ENCODE measurements at places on chromosomes 5 and 9.

GRCh38 chr5:55177078-55177477 is 4.1 kb upstream of the CDC20B start:
- DNase-seq = no peak

GRCh38 chr5:139387611-139388197 is 2.0 kb downstream of the MZB1 start:
- DNase-seq = no peak

DNA sequence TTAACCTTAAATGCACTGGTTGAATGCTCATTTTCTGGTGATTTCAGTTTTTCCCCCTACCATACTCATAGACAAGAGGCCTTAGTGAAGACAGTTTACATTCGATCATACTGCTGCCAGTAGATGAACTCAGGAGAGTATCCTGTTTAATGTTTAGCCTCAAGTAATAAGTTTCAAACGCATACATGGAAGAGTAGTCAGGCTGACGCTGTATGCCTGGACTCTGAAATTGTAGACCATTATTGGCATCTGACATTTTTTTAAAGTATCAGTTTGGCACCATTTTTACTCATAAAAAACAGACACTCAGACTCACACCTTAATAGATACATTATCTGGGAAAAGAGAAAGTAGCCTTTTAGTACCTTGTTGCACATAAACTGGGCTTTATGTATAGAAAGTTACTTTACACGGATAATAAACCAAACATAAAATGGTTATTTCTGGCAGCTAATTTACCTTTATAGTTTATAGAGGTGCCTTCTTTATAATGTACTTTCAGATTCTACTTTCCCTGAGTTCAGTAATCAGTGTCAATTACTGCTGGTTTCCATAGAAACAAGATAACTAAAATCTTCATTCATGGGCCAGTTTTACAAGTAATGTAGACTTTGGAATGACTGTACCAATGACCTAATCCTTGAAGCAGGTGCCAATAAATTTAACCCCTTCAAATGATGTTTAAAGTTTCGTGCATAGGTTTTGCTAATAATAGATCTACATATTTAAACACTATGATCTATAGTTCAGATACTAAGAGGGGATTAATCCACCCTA is 183.8 kb upstream of the ITGA1 start:
- no peak for DNase-seq

GRCh38 chr9:136370687-136371532 is 2.6 kb downstream of the CARD9 start:
- no peak for DNase-seq

DNA sequence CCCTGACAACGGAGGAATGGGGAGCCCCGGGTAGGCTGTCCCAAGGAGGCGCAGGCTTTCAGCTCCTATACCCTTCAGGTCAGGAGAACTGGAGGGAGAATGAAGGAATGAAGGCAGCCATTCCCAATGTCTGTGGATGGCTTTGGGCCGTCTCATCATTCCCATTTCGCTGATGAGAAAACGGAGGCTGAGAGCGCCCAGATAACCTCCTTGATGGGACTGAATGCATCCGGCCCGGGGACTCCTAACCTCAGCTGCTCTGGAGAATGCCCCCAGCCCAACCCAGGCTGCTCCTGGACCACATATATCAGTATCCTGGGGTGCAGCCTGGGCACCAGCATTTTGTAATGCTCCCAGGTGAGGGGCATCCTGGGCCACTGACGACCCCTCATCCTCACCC is 52.6 kb upstream of the RNU6ATAC start:
- DNase-seq = no peak

DNA sequence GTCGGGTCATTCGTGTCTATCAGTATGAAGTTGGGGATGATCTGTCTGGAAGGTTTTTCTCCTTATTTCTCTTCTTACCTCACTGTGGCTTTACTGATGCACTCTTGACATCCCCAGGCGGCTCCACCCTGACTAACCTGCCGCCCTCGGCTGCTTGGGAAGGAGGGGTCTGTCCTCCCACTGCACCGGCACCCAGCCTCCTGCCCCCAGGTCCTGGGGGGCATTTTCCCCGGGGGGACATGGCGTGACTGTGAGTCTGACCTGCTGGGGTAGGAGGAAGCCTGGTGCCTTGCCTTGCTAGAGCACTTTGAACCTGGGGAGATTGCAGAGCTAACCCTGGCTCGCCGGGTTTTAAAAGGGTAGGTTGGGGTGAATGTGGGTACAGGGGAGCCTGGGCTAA is 27.5 kb downstream of the DYNC2I2 start:
- DNase-seq = no peak

GRCh38 chr9:114761523-114761922 is 44.3 kb downstream of the TNFSF15 start:
- DNase-seq = no peak

GRCh38 chr5:72612810-72613209 is 105.6 kb upstream of the ZNF366 start:
- DNase-seq = no peak

DNA sequence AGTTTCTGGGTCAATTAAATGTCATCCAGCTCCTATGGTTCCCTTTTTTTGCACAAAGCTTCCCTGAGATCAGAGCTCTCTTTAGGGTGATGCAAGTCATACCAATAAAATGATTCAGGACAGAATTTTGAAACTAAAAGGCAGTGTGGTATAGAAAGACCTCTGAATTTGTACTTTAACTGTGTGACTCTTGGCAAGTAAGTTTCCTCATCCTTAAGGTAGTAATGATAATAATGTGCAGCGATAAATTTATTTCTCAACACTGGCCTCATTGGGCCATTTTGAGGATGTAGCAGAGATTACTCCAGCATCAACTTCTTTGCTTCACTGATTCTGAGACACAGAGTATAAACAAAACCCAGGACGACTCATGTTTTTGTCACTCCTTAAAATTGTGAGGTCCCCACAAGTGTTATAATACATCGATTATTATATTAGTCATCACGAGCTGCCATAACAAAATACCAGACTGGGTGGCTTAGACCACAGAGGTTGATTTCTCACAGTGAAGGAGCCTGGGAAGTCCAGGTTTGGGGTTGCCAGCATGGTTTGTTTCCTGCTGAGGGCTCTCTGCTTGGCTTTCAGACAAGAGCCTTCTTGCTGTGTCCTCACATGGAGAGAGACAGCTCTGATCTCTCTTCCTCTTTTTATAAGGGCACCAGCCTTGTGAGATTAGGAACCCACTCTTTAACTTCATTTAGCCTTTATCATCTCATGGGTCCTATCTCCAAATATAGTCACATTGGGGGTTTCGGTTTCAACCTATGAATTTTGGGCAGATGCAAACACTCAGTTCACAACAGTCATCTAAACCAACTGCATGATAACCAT is 293.0 kb downstream of the ZNF608 start:
- DNase-seq = peak; percentile 21

DNA sequence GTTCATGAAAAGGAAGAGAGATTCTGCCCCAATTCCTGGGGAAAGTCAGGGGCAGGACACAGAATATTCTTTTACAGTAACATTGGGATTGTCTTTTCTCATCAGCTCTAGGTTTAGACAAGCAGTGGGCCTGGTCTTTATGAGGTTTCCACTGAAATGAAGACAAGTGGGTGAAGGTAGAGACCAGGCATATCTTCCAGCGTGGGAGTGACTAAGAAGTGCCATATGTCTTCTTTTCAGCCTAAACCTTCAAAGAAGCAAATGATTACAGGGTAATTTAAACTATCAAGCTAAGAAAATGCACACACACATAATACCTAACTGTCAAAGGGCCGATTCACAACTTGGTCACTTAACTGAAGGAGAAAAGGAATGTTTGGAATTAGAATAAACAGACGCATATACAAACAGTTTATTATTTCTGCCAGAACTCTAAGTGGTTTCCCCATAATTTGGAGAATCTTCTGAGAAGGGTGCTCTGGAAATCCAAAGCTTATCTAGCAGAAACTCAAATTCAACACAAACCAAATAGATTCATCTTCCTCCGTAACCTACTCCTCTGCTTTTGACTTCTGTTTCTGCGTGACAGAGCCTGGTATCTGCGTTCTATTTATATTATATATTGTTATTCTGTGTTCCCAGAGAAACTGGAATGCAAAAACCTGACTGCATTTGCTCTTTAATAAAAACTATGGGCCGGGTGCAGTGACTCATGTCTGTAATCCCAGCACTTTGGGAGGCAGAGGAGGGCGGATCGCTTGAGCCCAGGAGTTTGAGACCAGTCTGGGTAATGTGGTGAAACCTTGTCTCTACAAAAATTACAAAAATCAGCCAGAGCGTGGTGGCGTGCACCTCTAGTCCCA is 22.0 kb upstream of the TEK start:
- DNase-seq = no peak

- no peak for DNase-seq
Measured at GRCh38 chr9:135930446-135931345, 23.4 kb upstream of the CAMSAP1 start.

GRCh38 chr9:97889941-97890887 is 32.1 kb downstream of the TRMO start:
- peak; percentile 62 for DNase-seq

DNA sequence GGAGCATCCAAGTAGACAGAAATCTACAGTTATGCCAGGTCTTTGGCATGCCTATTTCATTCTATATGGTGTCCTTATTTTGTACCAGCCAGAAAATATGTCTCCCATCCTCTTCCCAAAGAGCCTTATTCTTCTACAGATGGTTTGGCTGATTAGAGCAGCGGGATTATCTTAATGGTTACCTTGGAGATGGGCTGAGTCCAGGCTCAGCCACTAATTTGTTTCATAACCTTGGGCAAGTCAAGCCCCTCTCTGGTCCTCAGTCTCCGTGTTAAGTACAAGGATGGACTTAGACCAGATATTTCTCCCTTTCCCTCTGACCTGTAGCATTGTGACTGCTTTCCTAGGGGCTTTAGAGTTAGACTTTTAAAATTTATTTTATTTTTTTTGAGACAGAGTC is 11.1 kb upstream of the GLE1 start:
- no peak for DNase-seq

- DNase-seq = no peak
Measured at GRCh38 chr5:45695804-45696156, 400 bp downstream of the HCN1 start.

- no peak for DNase-seq
Measured at GRCh38 chr9:29332789-29333188, 1759.5 kb upstream of the C9orf72 start.

DNA sequence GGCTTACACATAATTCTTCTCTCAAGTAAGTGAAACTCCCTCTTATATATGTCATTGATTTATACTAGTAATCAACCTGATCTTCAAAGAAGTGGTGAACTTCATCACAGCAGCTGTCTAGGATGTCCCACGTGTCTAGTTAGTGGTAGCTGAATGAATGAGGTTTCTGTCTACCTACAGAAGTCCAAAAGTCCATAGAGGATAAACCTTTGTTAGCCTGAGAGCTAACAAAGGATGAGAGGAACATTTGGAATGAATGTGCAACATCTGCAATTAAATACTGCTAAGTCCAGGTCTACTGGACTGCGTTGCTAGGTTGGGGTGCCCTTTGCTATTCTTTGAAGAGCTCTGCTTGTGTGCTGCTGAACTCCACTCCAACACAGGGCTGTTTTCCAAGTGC is 213.8 kb upstream of the DAP start:
- DNase-seq = no peak

DNA sequence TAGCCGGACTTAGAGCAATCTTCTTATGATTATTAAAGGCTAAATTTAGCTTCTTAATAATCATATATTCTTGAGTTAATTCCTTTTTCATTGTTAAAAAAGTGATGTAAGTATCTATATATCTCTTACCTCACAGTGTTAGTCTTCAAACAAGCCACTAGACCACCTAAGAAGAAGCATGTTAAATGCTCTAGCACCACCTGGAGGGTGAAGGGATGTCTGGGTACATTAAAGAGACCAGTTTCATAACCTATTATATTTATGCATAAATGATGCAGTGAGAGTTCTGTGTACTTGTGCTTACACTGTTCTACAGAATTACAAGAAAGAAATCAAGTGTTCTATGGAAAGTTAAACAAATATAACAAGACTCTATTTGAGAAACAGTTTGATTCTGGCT is 55.9 kb upstream of the SLCO6A1 start:
- no peak for DNase-seq

DNA sequence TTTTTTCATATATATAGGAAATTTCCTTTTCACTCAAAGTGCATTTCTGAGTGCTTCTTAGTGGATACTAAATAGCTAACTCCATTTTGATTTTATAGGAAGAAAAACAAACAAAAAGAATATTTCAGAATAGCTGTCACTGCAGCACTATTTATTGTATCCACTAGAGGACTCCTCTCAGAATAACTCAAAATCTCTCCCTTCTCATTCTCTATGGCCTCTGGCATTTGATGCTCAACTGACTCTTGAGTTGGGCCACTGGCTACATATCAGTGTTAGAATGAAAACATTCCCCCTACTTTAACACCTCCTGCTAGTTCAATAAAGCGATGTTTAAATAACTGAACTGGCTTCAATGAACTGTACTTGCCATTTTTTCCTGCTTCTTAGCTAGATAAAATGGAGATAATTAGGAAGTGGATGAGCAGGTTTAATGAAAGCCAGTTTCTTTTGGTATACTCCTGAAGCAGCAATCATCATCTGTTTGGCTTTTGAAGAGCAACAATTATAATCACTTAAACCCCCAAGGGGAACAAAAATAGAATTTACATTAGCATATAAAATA is 16.6 kb upstream of the ELAVL2 start:
- no peak for DNase-seq

GRCh38 chr5:116002116-116002906 is 30.0 kb upstream of the ARL14EPL start:
- DNase-seq = no peak

- no peak for DNase-seq
Measured at GRCh38 chr9:107794259-107794658, 304.7 kb upstream of the KLF4 start.

- DNase-seq = no peak
Measured at GRCh38 chr9:115220319-115221005, 102.5 kb upstream of the TNC start.

- no peak for DNase-seq
Measured at GRCh38 chr9:131310833-131311554, 21.5 kb downstream of the PLPP7 start.

GRCh38 chr5:73691302-73692080 is 65.5 kb downstream of the ARHGEF28 start:
- no peak for DNase-seq

DNA sequence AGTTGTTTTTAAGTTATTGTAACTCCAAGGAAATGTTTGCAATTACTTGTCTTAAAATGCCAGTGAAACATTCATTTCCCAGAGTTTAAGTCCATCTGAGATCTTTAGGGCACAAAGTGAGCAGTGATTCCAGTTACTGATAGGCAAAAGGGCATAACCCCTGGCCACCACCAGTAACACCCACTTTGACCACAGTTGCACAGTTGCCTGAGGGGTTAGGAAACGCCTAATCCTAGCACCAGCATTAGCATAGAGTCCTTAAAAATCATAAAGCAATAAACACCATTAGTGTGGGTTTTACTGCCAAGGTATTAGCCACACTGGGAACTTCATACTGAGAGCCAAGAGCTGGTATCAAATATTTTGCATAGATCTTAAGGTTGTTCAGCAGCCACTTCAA is 143.9 kb downstream of the SNCAIP start:
- DNase-seq = no peak

GRCh38 chr5:128669803-128670202 is 131.8 kb upstream of the FBN2 start:
- no peak for DNase-seq
